Left cardiac atrium (tissue), 4 donors: ENCODE measurements at places on chromosomes 7 and 10. TPM values are rescaled to one million over a fixed set of nuclear protein-coding genes. Genes with fewer than 3 reads are reported as not detected.

MRPS16 gene
- 82.1 TPM for total RNA-seq

LBX1 gene
- total RNA-seq = not detected

FAM25G gene
- total RNA-seq = not detected

CPN1 gene
- not detected for total RNA-seq

DNA sequence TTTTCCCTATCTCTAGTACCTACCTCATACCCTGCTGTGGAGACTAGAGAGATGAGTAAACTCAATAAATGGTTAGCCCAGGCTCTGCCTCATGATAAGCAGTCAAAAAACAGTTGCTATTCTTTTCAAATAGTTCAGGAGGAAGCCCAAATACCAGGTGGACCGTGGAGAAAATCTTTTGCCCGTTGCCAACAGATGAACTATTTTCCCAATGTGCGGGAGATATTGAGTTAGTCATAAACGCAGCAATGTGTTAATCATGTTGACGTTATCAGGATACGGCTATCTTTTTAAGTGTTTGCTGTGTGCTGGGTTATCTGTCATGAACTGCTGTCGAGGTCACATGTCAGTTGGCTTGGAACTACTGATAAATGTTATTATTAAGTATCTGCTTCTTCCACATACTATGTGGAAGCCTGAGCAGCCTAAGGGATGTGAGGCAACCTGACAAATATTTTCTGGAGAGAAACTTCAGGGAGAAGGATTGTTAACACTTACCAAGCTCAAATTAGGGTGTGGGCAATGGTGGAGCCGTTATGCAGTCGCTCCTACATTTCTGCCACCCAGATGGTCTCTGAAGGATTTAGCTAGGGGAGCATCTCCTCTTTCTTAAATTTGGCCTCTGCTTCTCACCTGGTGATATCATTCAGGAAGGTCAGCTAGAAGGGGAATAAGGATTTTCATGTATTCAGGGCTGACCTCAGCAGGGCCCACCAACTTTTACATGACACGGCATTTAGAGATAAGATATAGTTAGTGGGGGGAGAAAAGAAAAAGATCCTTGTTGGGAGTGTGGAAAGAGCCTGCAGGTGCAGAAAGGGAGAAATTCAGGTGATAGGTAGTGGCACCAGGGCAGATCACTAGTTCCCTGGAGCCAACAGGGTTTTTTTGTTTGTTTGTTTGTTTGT lies 33.5 kb upstream of the SLC26A3 start:
- no peak for DNase-seq

- no peak for DNase-seq
Measured at GRCh38 chr7:116977172-116977571, 23.9 kb downstream of the ST7 start.

GRCh38 chr7:94272821-94273583 lies 121.7 kb upstream of the COL1A2 start:
- DNase-seq = no peak

- DNase-seq = no peak
Measured at GRCh38 chr10:77456414-77456813, 181.2 kb downstream of the KCNMA1 start.

DNA sequence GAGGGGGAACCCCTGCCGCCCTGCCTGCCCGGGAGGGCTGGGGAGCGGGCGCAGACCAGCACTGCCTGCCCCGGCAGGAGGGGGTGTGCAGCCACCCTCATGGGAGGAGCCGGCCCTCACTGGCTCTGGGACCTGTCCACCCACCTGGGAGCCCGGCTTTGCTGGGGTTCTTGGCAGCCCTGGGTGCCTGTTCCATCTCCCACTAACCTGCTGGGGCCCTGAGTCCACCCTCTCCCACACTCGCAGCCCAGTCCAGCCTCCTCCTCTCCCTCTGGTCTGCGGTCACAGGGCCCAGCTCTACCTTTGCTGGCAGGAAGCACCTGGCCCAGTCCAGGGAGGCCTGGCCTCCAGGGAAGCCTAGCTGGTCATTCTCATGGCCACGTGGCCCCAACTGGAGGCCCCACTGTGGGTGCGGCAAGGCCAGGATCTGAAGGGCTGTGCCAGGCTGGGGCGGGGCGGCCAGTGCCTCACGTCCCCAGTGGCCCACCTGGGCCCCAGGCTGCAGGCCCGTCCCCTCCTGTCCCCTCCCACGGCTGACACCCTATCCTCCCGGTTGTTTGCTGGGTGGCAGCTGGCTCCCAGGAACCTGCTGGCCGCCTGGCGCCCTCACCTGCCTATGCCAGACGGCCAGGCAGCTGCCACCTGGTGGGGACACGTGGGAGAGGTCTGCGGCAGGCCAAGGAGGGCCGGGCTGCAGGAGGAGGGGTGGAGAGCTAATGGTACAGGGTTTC lies at the start of gene TMEM184A:
TMEM184A (minus strand) TSS at position 393 of the 731 bp plus-strand sequence. CDS start 721 bp downstream, outside the sequence.
- no peak for DNase-seq

DNA sequence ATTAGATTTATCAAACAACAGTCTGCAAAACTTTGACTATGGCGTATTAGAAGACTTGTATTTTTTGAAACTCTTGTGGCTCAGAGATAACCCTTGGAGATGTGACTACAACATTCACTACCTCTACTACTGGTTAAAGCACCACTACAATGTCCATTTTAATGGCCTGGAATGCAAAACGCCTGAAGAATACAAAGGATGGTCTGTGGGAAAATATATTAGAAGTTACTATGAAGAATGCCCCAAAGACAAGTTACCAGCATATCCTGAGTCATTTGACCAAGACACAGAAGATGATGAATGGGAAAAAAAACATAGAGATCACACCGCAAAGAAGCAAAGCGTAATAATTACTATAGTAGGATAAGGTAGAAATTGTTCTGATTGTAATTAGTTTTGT lies 31.4 kb downstream of the LRRC17 start:
- no peak for DNase-seq

DNA sequence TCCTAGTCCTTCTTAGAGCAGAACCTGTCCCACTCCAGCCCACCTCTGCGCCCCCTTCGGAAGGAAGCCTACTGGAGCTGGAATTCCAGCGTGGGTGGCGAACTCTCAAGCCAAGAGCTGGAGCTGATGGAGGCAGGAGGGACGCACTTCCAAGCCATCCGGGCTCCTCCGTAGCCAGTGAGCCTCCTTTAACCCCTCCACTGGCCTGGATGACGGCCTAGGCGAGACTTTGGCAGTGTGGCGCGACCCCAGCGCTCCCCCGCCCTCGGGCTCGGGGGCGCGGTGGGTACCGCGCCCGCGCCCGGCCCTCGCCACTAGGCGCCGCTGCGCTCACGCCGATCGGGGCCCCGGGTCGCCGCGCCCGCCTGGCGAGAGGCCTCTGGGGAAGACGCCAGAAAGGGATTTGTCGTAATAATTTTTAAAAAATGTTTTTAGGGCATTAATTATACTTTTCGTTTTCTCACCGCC lies 5.1 kb upstream of the EMX2 start:
- DNase-seq = peak; percentile 41

DNA sequence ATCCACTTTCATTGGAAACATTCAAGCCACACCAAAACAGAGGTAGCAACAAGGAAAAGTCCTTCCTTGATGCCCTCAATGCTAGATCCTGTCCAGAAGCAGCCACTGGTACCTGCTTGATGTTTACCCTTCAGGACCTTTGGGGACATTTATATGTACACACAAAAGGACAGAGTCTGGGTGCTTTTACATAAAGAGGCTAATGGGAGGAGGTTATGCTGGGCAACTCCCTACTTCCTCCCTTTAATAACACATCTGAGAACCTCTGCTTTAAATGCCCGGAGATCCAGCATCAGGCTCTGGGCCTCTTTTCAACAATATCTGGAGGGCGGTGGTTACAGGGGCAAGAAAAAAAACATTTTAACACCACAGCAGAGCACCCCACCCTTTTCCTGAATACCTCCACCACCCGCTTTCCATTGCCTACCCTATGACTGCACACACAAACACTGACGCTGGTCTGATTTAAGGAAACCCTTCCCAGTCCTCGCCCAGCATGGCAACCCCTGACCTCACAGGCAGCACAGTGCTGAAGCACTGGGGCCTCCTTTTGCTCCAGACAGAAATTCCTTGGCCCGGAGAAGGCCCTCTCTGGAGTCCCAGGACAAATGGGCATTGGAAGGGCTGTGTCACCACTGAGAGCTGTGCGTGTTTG lies 39.3 kb upstream of the DUSP5 start:
- DNase-seq = peak; percentile 77

GRCh38 chr10:82462910-82463551 lies 588.0 kb downstream of the NRG3 start:
- no peak for DNase-seq

DNA sequence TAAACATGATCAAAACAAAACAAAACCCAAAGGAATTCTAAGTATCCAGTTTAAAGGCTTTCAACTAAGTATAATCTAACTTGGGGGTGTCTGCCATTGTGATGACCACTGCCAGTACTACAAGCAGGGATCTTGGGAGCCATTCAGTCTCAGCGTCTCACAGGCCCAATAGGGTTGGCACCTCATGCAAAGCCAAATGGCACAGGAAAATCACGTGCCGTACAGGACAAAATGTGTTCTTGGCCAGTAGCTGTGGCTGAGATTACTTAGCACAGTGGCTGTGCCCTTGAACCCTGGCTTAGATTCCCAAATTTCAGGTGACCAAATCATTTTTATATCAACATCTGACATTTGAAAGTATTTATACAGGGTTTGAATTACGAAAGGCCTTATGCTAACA lies 50.0 kb downstream of the DLD start:
- no peak for DNase-seq

DNA sequence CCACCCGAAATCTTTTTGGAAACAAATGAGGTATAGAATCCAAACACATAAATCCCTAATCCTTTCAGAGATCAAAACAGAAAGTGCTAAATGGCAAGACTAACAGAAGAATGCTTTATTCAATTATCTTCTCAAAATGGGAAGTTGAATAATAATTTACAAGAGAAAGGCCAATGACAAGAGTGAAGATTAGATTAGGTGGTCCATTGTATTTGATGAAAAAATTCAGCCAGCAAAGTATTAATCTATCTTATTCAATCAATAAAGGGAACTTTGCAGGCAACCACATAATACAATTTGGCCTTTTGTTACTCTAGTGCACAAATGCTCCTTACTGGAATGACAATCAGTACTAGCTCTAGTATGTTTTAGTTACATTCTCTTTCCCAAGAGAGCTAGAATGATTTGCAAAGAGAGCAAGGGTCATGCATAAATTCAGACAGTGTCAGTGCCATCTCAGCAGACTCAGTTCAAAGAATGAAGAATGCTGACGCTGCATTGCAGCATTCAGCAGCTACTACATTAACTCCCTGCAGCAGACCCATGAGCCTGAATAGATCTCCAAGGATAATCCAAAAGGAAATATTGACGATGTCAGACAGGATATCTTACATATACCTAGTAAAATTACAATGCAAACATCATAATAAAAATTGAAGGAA lies 131.8 kb downstream of the ANK3 start:
- DNase-seq = no peak

GRCh38 chr7:156892821-156893706 lies at the start of gene LMBR1:
LMBR1 (minus strand) TSS chr7:156893183; CDS start chr7:156892993, 190 bp downstream.
- peak; percentile 94 for DNase-seq

DNA sequence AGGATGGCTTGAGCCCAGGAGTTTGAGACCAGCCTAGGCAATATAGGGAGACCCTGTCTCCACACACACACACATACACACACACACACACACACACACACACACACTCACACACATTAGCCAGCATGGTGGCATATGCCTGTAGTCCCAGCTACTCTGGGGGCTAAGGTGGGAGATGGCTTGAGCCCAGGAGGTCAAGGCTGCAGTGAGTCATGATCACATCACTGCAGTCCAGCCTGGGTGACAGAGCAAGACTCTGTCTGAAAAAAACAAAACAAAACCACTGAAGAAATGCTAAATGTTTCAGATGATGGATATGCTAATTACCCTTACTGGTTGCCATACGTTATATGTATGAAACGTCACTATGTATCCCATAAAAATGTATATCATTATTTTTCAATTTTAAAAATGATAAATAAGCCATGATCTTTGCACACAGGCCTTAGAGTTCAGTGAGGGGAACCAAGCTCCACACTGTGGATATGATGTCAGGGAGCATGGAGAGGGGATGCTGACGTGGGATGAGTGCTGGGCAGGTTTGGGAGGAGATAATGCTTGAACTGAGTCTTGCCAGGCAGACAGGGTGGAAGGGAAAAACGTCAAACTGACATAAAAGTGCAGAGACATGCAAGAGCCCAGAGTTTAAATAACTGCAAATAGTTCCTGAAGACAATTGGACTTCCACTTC lies 45.9 kb upstream of the ARHGAP12 start:
- no peak for DNase-seq

GRCh38 chr7:100443096-100443840 lies 7.0 kb upstream of the PPP1R35 start:
- peak; percentile 10 for DNase-seq

- peak; percentile 26 for DNase-seq
Measured at GRCh38 chr7:134327896-134328295, 11.2 kb upstream of the SLC35B4 start.

GRCh38 chr7:49714182-49714581 lies 59.3 kb upstream of the VWC2 start:
- peak; percentile 33 for DNase-seq

DNA sequence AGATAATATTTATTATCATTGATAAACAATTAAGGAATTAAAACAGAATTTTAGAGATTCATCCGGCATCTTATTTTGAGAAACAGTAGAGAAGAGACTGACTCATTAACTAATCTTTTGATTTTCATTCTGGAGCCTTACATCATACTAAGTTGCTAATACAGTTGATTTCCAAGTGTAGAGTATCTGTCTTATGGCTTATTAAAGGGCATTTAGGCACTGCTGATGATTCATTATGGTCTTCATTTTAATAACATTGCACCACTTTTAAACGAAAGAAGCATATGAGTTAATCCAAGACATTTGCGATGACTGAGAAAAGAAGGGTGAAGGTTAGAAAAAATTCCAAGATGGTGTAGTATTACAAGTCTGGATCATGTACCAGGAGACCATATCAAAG lies 186.0 kb upstream of the CACNA2D1 start:
- no peak for DNase-seq

DNA sequence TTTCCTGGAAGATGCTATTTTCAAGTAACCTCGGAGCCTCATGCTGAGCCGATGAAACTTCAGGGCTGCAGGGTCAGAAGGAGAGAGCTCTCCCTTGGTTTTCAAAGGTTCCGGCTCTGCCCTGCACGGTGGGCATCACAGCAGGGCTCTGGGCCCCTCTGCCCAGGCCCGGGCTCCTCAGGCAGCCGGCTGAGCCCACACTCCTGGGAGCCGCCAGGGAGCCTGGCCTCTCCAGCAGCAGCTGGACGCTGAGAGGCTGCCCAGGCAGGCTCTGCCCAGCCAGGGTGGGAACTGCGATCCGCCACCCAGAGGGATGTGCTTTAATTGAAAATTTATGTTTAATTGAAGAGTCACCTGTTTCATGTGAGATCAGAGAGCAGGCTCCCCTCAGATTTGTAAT lies 97.5 kb upstream of the MGMT start:
- DNase-seq = no peak

- DNase-seq = no peak
Measured at GRCh38 chr10:96675846-96676245, 44.5 kb downstream of the PIK3AP1 start.

DNA sequence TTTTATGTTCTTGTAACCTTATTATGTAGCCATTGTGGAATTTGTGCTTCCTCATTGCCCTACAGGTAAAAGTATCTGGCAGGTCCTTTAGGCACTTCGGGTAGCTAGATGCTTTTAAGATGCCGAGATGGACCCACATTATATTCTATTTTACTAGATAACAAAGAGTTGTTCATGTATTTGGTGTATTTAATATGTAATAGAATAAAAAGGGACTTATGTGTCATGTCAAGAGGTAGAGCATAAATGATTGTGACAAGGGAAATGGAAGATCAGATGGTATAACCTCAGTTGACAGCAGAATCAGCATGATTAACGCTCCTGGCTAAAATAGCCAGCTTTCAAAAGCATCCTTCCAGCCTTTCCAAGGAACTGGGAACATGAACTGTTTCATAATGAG lies 50.6 kb downstream of the NPY start:
- DNase-seq = no peak
